ENCODE measurements at places on chromosomes 2 and 18.

DNA sequence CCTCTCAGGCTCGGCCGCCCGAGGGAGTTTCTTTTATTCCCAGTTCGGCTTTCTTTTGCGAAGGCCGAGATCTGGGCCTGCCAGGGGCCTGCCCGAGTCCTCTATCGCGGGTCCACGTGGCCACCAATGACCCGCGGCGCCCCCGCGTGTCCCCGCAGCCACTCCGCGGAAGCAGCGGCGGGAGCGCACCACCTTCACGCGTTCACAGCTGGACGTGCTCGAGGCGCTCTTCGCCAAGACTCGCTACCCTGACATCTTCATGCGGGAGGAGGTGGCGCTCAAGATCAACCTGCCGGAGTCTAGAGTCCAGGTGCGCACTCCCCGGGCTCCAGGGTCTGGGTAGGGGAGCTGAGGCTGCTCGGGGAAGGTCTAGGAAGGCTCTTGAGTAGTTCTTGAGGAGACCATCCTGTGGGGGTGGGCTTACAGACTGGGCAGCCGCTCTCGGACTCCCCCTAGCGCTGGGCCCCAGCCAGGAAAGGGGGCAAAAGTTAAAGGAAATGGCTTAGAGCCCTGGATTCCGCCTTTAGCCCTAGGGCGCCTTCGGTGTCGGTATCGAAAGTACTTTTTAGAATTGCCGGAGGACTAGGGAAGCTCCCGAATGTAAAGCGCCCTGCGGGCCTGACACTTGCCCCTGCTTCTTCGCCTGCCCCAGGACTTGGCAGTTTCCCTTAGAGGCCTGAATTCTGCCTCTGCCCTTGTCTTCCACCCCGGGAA lies 3.4 kb downstream of the OTX1 start:
- DNase-seq, result no peak

- no peak for DNase-seq
Measured at GRCh38 chr2:43265001-43265400, 38.6 kb upstream of the ZFP36L2 start.

DNA sequence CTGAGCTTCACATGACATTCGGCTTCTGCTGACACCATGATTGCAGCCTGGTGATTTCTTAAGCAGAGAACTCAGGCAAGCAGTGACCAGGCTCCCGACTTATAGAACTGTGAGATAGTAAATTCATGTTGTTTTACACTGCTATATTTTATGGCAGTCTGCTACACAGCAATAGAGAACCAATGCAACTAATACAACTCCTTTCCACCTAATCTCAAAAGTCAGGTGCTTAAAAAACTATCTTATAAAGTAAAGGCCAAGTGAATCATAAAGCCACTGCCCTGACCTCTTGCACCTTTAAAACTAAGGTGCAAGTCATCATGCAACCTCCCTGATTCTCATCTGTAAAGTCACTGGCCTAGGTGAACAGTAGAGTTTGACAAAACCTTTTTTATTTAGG lies 95.3 kb upstream of the GLS start:
- DNase-seq, result no peak

GRCh38 chr18:38646296-38646695 lies 1080.7 kb upstream of the CELF4 start:
- DNase-seq, result no peak

GRCh38 chr2:98801921-98802321 lies 71.0 kb upstream of the MGAT4A start:
- DNase-seq, result no peak

- peak; percentile 37 for DNase-seq
Measured at GRCh38 chr2:137838255-137839092, 125.8 kb upstream of the HNMT start.

DNA sequence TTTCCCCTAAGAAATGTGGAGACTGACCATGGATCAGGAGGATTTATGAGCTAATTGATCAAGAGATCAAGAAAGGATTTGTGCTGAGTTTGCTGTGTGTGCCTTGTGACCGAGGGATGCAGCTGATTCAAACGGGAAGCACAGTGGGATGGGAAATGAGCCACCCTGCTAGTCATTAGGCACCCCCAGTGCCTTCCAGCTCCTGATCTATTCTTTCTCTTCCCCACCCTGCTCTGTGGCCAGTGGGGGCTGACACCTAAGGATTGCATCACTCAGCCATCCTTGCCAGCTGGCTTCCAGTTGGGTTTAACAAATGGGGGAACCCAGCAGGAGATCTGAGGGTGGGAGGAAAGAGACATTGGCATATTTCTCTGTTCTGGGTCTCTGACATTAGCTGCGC lies 132.2 kb upstream of the CXCR4 start:
- DNase-seq, result no peak

DNA sequence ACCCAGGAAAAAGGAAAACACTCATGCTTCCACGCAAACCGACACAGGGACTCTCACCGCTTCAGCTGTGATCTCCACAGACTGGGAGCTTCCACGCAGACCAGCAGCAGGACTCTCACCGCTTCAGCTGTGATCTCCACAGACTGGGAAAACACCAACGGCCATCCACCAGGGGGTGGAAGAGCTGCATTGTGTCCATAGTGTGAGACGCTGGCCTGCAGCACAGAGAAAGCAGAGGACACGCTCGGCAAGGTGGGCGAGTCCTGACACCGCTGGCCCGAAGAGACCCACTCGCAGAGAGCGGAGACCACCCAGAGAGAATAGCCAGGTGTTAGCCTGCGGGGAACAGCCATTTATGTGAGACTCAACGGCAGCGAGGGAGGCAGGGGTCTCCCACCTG lies 42.5 kb upstream of the NFATC1 start:
- no peak for DNase-seq

- no peak for DNase-seq
Measured at GRCh38 chr2:103880081-103880834, 973.7 kb upstream of the POU3F3 start.

- no peak for DNase-seq
Measured at GRCh38 chr18:37270038-37270665, 295.4 kb downstream of the CELF4 start.

DNA sequence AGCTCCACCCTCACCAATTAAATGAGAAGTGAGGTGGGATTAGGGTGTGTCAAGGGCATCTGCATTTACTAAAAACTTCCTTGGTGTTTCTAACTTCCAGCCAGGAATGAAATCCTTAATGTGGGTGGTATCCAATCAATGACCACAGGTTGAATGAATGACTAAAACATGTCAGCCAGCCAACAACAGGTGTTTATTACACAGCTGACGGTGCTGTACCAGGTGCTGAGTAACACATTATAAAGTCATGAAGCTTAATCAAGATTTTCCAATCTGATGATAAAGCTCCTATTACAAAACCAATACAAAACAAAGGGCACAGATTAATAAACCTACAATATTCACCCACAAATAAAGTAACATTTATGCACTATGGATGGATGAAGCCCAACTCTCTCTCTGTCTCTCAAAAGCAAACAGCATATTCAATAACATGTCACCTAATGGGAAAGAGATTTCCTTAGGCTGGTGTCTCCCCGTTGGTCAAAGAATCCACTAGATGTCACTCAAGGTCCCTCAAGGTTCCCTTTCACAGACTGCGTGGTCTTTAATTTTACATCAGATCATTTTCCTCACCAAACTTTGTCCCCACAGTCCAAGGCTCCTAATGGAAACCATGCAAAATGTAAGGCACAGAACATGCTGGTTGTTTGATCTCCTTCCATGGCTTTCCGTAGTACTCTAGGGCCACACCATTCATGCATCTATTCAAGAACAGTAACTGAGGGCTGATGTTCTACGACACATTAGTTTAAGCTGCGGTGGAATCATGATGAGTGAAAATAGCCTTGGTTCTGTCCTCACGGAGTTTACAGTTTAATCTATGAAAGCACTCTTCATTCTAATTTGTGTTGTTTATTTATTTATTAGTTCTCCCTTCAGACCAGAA lies 6.4 kb upstream of the PTPN4 start:
- DNase-seq, result no peak

GRCh38 chr2:202115479-202115971 lies 42.5 kb downstream of the KIAA2012 start:
- DNase-seq, result no peak

DNA sequence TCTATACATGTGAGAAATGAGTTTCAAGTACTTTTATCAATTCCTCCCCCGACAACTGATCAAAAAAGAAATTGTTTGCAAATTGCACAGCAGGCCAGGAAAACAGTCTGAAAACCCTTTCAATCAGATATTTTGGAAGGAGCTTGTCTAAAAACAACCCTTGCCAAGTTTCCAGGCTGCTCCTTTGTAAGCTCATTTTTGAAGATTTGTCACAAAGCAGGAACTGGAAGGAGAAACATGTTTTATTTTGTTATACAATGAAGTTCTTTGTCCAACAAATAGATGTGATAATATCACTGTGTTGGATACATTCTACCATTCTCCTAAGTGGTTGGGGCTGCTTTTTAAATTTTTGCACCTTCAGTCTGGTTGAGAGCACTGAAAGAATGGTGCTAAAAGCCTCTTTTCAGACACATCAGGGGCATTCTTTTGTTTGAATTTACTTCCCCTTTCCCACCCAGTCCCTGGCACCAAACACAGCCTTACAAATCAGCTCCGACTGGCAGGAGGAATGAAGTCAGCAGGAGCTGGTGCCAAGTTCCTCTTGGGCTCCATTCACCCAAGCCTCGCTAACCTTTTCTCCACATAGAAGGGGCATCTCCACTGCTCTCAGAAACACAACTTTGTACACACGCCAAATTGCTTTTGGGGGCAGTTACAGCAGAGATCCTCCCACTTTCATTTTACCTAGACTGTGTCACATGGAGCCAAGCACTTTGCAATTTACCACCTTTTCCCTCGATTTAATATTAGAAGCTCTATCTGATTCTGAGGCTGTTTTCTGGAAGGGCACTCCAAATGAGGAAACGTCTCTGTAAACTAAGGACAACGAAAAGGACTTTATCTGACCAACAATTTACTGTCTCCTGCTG lies 88.0 kb downstream of the C1D start:
- no peak for DNase-seq

DNA sequence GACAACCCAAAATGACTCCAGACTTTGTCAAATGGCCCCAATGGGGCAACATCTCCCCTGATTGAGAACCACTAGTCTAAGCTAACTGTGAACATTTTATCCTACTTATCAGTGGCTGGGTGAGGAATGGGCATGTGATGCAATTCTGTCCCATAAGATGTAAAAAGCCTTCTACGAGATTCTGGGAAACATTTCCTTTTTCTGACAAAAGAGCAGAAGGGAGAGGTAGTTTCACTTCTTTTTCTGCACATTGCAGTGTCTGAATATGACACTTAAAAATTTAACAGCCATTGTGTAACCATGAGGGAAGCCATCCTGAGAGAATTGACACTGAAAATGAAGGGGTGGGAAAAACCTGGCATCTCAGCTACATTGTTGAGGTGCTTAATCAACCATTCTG lies 17.3 kb upstream of the MARCHF4 start:
- no peak for DNase-seq

GRCh38 chr2:169853041-169853668 lies 25.9 kb downstream of the UBR3 start:
- no peak for DNase-seq

DNA sequence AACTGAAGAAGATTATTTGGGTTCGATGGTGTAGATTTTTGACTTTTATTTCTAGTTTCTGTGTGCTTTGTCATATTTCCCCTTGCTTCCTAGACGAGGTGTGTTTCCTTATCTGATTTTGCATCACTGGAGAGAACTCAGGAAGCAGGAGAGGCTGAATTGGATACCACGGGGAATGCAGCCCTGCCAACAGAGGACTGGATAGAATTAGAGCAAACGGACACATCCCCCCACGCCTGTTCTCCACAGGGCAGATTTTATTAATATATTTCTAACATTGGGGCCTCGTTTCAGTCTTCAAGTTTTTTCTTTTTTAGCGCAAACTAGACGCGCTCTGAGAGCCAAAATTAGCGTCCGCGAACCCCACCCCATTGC lies 678 bp upstream of the VAPA start:
- DNase-seq, result no peak

GRCh38 chr2:159880729-159881128 lies 82.7 kb upstream of the CD302 start:
- DNase-seq, result no peak

DNA sequence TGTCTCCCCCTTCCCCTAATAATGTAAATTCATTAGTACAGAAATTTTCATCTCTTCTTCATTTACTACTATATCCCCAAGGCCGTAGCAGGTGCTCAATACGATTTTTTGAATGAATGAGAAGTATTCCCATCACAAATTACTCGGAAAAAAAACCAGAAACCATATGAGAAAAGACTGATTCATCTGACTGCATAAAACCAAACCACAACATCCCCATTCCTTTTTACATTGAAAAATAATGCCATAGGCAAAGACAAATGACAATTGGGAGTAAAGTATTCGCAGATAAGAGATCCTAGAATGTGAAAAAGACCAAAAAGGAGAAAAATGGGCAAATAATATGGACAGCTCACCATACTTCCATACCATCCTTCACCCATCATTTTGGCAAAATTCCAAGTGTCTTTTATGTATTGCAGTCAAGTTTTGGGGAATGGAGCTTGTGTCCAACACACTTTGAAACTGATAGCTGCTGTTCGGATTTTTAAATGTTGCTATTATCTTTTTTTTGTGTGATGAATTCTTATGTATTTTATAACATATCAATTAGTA lies 1.5 kb downstream of the ZC3H8 start:
- DNase-seq, result no peak

GRCh38 chr2:112755444-112755843 lies 9.0 kb downstream of the CKAP2L start:
- DNase-seq, result no peak

DNA sequence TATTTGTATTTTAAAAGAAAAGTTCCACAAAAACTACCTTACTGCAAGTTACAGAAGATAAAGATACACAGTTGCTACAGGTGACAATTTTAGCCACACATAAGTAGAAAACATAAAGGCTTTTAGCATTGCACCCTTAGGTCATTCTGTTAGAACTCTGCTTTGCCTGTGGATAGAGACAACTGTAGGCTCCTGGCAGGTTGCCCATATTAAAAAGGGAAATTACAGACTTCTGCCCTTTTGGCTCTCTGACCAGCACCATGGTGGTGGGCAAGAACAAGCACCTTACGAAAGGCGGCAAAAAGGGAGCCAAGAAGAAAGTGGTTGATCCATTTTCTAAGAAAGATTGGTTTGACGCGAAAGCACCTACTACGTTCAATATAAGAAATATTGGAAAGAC lies 223.3 kb downstream of the MC4R start:
- DNase-seq, result no peak

- no peak for DNase-seq
Measured at GRCh38 chr18:55262021-55262560, 302.8 kb upstream of the CCDC68 start.

DNA sequence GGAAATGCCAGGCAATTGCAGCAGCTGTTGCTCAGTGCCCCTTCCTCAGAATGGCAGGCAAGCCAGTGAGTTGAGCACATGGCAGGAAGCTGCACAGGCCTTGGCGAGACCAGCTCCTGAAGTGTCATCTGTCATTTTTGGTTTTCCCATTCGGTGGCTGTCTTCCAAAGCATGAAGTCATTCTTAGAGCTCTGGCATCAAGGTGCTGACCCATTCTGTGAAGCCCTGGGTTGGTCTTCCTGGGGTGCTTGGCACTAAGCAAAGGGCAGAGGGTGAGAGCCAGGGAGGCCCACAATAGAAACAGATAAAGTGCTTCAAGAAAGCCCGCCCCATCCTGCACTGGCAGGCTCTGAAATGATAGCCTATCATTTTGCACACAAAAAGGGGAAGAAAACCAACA lies 150.5 kb downstream of the VAPA start:
- DNase-seq, result no peak
